Thyroid gland (tissue), 4 donors: ENCODE measurements at places on chromosomes 3 and 15.
A peak's percentile ranks its signal among the peaks of the same experiment; 100 is the strongest.

DNA sequence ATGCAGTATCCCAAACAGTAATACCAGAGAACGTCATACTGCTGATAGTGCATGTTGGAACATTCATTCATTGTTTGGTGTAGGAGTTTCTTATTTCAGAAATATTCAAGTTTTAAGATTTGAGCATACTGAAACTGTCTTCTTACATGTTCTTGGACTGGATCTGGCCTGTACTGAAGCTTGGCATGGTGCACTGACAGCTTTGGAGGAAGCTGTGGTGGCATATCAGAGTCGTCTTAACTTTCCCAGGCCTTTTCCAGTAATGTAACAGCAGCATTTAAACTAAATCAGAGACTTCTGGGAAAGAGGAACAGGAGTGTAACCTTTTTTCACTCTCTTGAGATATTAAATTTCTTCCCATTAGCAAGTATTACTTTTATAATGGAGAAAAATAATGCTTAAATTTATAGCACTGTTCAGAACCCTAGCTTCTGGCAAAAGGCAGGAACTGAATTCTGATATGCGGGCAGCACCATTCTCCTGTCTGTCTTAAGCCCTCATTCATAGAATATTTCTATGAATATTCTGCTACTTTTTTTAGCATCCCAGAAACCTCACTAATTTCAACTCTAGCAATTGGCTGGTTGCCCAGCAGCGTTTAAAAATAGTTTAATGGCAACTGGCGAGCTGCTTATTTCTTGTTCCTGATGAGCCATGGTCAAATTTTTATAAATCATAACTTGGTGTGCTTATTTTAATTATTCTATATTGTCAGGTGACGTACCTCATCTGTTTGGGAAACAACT lies 31.1 kb downstream of the DNAJC13 start:
- peak; percentile 35 for DNase-seq

- DNase-seq, result no peak
Measured at GRCh38 chr3:67497746-67498145, 156.7 kb downstream of the SUCLG2 start.

GRCh38 chr15:63135804-63136203 lies 14.1 kb downstream of the LACTB start:
- DNase-seq, result no peak

GRCh38 chr3:9247941-9248521 lies 1.4 kb downstream of the SRGAP3 start:
- DNase-seq, result peak; percentile 21

DNA sequence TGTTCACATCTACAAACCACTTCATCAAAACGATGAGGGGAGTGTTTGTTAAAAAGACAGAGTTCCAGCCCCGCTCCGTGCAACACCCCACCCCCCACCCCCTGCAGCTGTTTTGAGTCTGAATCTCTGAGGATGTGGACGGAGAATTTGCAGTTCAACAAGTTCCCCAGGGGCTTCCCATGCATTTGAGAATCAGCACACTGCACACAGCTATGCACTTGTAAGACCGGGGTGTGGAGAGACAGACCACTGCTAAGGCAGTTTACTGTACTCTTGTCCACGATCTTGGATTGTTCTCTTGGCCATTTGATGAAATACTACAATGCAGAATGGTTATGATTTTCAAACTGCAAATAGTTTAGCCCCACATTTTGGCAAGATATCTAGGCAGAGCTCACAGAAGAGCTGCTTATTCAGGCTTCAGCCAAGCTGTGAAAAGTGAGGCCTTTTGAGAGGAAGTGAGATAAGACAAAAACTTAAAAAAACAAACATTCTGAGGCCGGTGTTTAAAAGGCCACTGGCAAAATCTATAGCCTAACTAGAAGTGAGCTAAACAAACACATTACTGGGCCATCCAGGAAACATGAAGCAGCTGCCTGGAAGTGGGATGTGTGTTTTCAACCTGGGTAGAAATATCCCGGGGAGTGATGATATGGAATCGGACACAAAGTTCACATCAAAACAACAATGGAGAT lies 308.2 kb upstream of the ADAMTS9 start:
- peak; percentile 10 for DNase-seq

GRCh38 chr3:185131602-185132256 lies 21.1 kb downstream of the C3orf70 start:
- no peak for DNase-seq

DNA sequence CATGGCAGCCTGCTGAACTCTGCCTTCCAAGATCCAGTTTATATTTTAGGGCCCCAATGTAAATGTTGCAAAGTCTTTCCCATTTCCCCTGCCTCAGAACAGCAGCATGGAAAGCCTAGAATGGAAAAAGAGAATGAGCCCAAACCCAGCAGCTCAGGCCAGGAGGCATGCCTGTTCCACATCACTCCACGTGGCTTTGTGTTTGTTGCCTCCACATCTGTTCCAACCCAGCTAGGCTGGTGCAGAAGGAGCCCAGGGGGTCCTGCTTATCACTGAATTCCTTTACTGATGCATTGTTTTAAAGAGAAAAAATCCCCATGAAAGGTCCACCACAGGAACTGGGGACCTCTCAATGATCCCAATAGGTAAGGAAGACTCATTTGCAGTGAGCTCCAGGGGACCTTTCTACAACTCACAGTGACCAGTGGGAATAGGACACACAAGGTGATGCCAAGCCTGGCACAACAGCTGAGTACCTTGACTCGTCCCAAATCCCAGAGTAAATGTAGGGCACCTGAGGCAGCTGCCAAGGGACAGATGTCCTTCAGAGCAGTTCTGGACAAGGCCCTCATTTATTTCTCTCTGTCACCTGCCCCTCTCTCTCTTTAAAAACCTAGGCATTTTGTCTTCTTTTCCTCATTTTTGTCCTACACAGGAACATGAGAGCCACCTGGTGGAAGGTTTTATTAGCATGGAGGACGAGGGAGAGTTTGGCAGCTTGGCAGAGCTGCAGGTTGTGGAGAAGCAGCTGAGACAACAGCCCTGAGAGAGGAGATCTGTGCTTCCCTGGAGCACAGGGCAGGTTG lies 41.7 kb upstream of the ADAMTS17 start:
- DNase-seq, result peak; percentile 53

DNA sequence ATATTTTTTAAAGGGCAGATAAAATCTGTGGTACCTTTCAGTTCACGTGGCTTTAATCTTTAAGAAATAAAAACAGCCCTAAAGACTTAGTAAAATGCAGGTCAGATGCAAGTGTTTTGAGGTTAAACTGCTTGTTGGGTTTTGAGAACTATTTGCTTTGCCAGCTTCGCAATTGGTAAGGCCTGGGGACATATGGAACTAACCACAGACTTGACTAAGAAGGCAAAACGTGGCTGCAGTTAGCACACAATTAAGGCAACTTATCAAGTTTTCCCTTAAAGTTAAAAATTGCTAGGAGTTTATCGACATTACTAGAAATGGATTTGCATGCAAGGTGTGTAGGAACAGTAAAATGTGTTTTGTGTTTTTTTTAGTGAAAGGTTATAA lies 206.9 kb downstream of the ZNF385D start:
- DNase-seq, result no peak

- no peak for DNase-seq
Measured at GRCh38 chr3:159340877-159341500, 539.1 kb downstream of the MFSD1 start.

GRCh38 chr3:188712248-188712924 lies 459.4 kb upstream of the TPRG1 start:
- DNase-seq, result no peak

DNA sequence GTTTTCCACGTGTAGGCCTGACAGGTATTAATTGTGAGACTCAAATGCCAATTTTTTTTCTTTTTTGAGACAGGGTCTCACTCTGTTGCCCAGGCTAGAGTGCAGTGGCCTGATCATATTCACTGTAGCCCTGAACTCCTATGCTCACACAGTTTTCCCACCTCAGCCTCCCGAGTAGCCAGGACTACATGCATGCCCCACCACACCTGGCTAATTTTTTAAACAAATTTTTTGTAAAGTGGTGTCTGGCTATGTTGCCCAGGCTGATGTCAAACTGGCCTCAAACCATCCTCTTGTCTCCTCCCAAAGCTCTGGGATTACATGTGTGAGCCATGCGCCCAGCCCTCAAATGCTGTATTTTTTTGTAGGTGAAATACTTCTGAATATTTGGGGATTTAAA lies 14.0 kb downstream of the SLC25A36 start:
- DNase-seq, result no peak

GRCh38 chr3:12301513-12301912 lies 12.6 kb downstream of the PPARG start:
- peak; percentile 31 for DNase-seq

DNA sequence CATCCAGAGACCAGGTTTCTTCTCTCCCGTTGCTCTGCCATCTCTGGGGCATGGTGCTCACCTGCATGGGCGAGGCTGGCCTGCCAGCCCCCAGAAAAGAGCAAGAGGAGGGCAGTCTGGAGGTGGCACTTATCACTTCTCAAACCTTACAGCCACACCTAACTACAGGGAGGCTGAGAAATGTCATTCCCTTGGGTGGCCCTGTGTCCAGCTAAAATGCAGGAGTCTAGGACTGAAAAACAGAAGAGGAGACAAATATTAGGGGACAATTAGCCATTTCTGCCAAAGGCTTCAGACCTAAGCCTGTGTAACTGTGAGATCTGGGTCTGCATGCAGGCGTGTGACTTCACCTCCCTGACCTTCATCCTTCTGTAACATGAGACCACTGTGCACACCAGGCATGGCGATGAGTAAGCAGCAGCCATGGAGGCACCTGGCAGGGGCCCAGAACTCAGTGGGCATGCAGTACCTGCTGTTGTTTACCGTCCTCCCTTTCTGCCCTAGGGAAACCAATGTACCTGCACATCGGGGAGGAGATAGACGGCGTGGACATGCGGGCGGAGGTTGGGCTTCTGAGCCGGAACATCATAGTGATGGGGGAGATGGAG lies 83.4 kb downstream of the MESD start:
- no peak for DNase-seq

DNA sequence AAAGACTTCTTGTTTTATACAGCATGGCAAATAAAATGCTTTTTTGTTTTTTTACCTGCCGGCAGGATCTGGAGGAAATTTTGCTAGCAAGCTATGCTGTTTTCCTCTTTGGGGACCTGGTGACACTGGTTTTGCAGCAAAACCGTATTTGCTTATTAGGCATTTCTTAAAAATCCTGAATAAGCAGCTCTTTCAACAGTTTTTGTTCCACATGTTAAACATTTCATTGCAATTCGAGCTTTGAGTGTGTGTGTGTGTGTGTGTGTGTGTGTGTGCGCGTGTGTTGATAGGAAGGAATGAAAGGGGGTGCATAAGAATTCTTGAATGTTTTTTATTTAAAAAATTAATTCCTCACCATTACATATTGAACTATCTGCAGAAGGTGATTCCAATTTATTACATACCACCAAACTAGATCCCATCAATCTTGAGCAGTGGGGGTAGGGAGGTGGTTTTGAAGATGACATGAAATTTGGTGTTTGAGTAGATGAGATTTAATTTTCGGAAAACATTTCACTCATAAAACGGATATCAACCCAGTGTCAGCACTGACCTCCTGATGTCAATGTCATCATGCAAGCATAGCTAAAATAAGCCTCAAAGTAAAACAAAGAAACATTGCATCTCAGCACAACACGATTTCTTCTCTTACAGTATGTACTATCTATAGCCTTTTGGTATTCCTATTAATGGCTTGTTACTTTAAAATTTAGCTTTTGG lies 17.3 kb downstream of the ZBTB38 start:
- DNase-seq, result peak; percentile 50

DNA sequence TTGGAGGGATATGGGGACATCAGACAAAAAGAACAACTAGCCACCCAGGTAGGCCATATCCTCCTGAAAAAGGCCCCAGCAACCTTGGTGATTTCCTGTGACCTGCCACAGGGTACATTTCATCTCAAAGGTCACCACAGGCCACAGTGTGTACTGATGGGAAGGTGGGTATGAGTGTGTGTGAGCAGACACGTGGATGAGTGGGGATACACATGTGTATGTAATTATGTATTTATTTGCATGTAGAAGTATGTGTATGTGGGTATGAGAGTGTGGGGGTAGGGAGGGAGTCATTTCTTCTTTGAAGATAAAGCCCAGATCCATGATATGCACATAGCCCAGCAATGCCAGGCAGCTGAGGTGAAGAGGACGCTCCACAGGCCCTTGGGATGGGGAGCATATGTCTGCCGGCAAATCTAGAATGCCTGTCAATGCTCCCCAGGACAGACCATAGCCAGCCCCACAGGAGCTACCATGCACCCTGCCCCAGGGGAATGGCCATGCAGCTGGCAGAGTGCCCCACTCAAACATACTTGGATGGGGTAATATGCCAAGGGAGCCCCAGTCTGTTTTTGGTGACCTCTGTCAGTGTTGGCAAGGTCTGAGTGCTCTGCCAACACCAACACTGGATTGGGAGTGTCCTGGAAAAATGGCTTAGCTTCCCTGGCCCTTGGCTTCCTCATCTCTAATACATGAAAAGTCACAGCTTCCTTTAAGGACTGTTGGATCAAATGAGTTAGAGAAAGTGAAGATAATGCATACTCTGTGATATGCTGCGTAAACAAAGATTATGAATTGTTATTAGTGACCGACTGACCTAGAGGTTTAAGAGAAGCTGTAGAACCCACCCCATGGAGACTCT lies 42.4 kb downstream of the RAB6B start:
- DNase-seq, result no peak

- DNase-seq, result no peak
Measured at GRCh38 chr3:73603762-73604171, 21.0 kb downstream of the PDZRN3 start.
